Activated T-helper 17 cell treated with anti-CD3 and anti-CD28 coated beads, Interleukin-2, amount 50 U/mL, for 72 hours (primary cell): ENCODE measurements at places on chromosomes 5 and 9. TPM values are rescaled to one million over a fixed set of nuclear protein-coding genes. Genes with fewer than 3 reads are reported as not detected.

GRCh38 chr5:10702040-10702629 is 58.9 kb downstream of the DAP start:
- ATAC-seq = no peak

The HEMGN gene
- total RNA-seq = 1.2 TPM

GRCh38 chr5:171739271-171739670 is 46.3 kb upstream of the SMIM23 start:
- no peak for ATAC-seq

DNA sequence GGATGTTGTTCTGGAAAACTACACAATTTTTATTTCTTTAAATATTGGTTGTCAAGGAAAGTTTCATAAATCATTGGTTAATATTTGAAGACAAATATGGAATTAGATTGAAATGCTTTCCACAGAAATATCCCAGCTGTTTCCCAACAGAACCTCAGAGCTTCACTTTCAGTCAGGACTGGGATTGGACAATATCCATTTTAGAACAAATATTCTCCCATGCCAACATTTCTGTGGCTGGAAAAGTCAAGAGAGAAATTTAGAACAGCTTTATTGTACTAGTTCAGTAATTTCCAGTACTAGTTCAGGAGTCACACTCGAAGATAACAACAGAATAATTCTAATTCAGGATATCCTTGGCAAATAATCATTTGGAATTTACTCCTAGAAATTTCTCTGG is 116.1 kb upstream of the TUT7 start:
- no peak for ATAC-seq

DNA sequence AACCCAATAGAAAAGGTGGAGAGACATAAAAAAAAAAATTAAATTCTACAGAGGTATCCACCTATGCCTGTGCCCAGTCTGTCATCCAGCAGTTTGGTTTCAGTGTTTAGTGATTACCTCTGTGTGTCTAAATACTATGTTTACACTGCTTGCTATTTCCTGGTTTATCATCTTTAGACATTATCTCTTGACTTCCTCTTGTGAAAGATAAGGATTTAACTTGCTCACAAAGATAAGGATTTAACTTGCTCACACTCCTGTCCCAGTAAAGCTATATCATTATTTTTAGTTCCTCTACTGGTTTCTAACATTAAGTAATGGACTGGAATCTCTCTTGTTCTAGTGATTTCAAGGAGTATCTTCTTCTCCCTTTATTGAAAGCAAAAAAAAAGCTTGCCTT is 53.9 kb upstream of the ZFR start:
- ATAC-seq = no peak

The NR6A1 gene
- total RNA-seq = 0.98 TPM

DNA sequence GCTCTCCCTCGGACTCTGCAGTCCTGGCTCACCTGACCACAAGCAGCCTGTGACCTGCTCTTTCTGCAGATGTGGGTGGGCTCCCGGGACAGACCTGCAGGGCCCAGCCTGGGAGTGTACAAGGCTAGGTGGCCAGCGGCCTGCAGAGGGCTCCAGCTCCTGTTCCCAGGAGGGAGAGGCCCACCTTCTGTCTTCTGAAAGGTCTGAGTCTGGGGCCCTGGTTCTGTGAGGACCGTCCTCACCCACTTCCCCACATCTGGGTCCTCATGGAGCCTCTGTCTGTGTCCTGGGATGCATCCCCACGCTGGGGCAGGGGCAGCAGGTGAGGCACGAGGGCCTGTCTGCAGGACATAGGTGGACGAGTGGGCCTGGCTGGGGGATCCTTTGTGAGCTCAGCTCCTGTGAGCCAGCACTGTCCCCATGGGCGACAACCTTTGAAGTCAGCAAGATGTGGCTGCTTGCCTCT is 43.7 kb downstream of the PHF2 start:
- ATAC-seq = no peak

- no peak for ATAC-seq
Observed at GRCh38 chr9:89942643-89943042, 337.8 kb downstream of the GADD45G start.

DNA sequence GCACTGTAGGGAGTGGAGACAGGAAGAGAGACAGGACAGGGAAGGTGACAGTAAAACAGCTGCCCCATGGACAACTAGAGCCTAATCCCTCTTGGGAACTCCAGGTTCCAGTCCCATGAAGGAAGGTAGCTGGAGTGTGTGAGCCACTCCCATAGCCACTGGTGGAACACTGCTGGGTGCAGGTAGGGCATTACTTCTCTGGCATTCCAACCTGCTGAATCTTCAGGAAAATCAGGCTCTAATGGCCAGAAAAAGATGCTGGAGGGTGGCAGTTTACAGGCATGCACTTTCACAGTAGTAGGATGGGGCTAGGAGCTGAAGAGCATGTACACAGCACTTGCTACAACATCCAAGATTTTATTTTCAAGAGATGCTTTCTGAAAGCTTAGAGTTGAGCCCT is 259.4 kb downstream of the AUH start:
- no peak for ATAC-seq

- ATAC-seq = no peak
Observed at GRCh38 chr9:110916403-110916802, 121.9 kb downstream of the LPAR1 start.

GRCh38 chr9:86600291-86600690 is 246.1 kb upstream of the TUT7 start:
- no peak for ATAC-seq

GRCh38 chr5:31748458-31749172 is 109.7 kb downstream of the PDZD2 start:
- ATAC-seq = no peak

The SLC25A2 gene
- total RNA-seq = 0.42 TPM

The ZNF454 gene
- not detected for total RNA-seq

DNA sequence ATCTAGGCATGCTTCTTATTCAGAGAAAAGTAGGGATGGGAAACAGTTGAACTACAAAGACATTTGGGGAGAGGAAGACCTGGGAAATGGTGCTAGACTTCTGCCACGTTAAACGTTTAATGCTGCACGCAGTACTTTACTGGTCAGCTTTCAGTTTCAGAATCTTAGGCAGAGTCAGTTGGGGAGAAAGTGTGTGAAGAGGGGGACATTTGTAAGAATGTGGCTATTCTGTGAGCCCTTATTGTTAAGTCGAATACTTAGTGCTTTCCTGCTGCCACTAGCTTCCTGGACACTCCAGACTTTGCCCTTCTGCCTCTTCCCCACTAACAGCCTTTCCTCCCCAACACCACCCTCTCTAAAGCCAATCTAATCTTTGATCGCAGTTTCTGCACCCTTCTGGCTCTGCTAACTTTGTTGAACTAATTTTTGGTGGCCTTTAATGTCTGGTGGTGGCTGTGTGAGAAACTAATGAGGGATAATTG is 6.1 kb downstream of the CYSTM1 start:
- ATAC-seq = no peak

GRCh38 chr9:74496819-74497747 is at the start of gene RORB:
TSS of gene RORB (plus strand) at chr9:74497335. CDS start at chr9:74497977, 642 bp downstream.
- peak; percentile 80 for ATAC-seq

DNA sequence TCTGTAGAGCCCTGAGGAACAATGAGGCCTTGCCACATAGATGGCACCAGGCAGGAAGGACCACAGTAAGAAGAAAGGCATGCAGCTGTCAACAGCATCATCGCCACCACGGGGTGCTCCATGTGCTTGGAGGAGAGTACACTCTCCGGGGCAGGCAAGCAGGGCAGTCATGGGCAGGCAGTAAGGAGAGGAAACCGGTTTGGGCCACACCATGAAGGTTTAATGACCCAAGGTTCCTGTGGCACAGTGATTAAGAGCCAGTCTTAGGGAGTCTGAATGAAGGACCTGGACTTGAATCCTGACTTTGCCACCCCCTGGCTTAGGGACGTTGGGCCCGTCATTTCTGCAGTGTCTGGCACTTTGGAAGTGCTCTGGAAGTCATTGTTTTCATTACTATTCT is 80.6 kb upstream of the ZBTB43 start:
- no peak for ATAC-seq

DNA sequence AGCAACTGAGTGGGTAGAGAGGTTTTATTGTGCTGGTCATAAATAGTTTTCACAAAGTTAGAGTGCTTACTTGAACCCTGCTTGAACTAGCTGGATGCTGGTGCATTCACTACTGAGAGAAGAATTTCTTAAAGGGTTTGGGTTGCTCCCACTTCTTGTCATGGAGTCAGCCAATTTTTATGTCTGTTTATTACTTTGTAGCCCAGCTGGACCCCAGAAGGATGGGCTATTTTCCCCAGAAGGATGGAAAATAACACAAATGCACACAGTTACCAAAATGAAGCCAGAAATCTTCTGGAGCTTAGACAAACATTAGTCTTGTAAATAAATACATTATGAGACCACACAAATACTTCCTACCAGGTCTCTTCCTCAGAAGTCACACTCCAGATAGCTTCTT is 480.8 kb upstream of the TNC start:
- no peak for ATAC-seq

DNA sequence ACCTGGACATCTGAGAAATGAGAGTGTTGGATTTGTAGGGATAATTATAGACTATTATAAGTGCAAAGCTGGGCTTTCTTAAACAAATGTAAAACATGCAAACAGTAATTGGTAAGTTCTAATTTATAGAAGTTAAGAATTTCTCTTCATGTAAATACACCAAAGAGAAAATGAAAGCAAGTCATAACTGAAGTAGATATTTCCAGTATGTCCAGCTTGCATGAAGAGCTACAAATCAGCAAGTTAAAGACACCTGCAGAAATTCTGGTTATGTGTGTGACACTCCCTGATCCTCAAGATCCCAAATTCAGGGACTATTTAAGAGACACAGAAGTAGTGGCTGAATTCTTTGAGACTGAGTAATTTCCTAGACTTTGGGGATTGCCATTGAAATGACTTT is 308.9 kb downstream of the TLE4 start:
- ATAC-seq = no peak

The GRIA1 gene
- total RNA-seq = not detected
